ENCODE measurements at places on chromosomes 6 and 20.

DNA sequence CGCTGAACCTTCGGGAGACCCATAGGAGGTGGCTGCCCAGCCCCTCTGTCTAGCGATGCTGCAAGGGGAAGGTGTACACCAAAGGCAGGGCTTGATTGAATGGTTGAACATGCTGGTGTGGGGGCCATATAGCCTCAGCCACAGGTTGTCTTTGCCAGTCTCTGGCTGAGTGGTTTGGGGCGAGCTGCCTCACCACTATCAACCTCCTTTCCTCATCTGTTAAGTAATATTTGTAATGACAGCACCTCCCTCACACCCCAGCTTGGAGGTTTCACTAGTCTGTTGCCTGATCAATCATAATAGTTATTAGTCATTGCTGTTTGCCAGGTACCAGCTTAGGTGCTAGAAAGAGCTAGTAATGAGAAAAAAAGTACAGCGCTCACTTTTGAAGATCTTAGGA is 11.8 kb upstream of the ZNF831 start:
- DNase-seq: no peak

DNA sequence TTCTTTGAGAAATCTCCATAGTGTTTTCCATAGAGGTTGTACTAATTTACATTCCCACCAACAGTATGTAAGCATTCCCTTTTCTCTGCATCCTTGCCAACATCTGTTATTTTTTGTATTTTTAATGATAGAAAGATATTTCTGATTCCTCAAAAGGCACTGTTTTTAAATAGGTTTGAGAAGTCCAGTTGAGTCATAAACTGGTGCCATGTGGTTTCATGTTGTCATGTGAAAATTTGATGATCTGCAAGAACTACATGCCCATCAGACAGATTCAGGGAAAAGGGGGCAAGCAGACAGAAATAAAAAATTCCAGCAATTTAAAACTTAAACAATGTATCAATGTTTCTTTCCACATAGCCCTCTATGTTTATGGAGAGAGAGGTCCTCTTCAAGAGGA is 227.5 kb downstream of the KCNQ5 start:
- no peak for DNase-seq

- DNase-seq: no peak
These were observed 29.0 kb downstream of the ARMC2 start for GRCh38 chr6:108877046-108877751.

GRCh38 chr20:57257701-57258453 is 8.6 kb downstream of the BMP7 start:
- no peak for DNase-seq

DNA sequence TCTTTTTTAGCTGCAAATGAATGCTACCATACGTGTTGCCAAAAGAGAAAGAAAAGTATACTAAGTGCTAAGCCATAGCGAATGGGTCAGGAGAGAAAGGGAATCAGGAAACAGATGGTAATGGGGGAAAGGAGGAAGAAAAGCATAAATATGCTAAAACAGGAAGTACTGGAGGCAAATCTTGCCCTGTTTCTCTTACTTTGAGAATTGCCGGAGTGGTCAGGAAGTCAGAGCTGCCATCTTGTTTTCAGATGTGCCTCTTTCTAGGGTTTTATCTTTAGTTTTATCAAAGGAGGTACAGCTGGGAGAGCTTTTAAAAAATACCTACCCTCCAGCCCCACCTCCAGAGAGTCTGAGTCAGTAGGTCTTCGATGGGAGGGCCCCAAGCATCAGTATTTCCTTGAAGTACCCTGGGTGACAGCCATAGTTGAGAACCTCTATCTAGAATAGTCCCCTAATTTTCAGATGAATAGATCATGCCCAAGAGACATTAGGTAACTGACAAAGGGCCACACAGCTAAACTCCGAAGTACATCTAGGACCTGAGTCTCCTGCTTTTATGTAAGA is 193.3 kb downstream of the CLIC5 start:
- DNase-seq: no peak

DNA sequence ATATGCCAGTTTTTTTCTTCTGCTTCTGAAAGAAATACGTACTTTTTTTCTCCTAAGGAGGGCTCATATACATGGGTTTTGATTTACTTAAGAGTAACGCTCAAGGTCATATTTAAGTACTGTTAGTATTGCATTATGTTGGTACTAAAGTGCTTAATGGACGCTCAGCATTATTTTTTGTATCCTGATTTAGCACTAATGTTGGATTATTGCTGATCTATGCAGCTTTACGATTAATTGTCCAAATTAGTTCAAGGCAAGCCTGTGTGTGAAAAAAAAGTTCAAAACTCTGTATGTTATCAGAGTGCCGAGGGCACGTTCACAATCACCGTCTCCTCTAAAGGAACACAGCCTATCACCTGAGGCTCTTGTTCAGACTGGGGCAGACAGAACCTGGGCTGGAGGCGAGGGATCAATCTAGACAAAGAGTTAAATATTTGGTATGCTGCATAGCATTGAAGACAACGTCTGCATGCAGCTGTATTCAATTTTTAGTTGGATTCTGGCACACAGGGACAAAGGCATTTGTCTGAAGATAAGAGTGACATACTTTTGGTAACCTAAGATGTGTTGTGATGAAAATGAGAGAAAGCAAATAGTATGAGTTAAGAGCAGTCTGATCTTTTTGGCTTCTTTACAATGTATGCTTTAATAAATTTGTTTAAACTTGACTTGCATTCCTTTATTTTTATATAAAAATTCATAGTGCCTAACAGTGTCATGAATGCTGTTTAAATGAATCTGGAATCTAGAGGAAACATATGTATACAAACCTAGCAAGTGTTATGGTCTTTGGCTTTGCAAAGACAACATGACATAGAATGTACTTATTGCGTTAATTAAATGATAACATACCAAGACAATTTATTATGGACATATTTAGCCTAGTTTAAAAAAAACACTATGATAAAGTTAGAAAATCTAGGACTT is 341.2 kb downstream of the SAMD5 start:
- DNase-seq: no peak

DNA sequence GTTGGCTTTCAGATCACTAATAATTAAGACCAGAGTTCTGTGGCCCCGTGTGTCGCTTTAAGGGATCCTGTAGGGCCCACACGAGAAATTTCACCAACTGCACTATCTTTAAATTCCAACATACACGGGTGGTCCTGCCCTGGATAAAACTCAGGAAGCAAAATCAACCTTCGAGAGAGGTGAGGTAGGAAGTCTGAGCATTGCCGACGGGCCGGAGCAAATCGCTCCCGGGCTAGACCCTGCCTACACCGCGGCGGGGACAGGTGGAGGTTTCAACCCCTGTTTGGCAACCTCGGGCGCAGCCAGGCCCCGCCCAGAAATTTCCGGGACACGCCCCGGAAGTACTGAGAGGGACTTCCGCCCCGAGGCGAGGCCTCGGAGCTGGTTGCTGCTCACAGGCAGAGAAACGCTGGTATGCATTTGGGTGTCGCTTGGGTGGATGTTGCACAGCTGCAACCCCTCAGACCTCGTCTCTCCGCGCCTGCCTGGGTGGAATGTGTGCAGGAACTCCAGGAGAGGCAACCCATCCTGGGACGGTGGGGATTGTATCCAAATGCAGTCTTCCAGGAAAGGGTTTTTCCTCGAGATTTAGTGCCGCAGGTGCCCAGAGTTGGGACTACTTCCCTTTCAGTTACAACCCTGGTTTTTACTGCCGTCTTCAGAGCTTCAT is 19.9 kb downstream of the ZKSCAN8 start:
- peak; percentile 82 for DNase-seq

- DNase-seq: no peak
These were observed 13.5 kb downstream of the NCOA7 start for GRCh38 chr6:125804264-125804663.

GRCh38 chr6:137734875-137735182 is 132.2 kb upstream of the TNFAIP3 start:
- DNase-seq: no peak

DNA sequence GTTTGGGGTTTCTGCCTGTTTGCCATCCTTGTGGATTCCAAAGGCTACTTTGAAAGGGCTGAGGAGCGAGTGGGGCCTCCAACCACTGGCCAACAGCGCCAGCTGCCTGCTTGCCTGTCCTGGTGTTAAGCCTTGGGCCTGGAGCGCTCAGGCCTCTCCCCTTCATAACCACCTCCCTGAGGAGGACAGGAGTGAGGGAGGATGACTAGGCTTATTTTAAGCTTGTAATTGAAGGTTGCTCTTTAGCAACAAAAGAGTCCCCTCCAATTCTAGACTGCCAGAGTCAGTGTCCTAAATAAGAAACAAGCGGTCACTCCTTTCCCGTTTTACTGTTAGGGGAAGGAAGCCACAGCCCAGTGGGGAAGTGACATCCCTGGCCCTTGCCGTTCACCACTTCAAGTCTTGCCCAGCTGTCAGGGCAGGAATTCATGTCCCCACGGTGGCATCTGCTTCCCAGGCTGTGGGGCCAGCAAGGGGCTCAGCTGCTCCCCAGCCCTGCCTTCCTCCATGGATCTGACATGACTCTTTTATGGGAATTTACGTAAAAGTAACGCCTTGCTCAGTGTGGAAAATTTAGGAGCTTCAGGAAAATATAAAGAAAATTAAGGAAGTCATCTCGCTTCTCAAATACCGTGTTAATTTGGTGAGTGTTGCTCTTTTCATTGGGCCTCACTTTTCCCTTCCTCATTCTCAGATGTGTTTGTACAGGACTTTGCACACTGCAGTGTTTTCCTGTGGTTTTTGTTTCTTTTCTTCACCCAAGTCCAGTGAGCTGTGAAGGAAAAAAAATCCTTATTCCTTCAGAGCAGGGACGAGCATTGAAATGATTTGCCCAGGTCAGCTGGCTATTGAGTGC is 57.8 kb downstream of the SSR1 start:
- DNase-seq: no peak

- DNase-seq: no peak
These were observed 78.0 kb upstream of the TMEM181 start for GRCh38 chr6:158481690-158482473.

DNA sequence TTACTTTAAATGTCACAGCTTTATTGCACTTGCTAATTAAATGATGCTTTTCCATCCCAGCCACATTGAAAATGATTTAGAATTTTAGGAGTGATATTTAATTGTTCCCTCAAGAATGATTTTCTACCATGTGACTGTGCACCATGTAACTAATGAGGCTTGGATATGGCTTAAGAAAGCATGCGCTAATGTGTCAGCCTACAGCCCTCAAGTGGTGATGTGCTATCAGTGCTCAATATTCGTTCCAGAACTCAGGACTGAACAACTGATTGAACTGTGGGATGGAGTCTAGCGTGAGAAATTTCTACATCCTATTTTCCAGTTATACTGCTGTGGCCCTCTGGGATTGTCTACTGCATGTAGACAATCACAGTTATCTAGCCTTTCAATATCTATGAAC is 71.5 kb downstream of the PKIB start:
- no peak for DNase-seq

Measured in liver (tissue), 10 donors.